Naive thymus-derived CD4-positive, alpha-beta T cell (primary cell): ENCODE measurements at places on chromosomes 11 and 22. TPM values are rescaled to one million over a fixed set of nuclear protein-coding genes. Genes with fewer than 3 reads are reported as not detected.

Gene HPX
- total RNA-seq: 1.8 TPM

Gene RFPL2
- total RNA-seq: 0.15 TPM in 1 of 2 replicates, not detected in the other

Gene KRTAP5-11
- total RNA-seq: not detected in 2 replicates

Gene RSF1
- total RNA-seq: 101 TPM

Gene TMEM151A
- not detected for total RNA-seq

Gene LRRN4CL
- not detected for total RNA-seq

Gene TMEM258
- 58.4 TPM for total RNA-seq
